ENCODE measurements at places on chromosomes 2 and 18. TPM values are rescaled to one million over a fixed set of nuclear protein-coding genes. Genes with fewer than 3 reads are reported as not detected.

GRB14 gene
- polyA plus RNA-seq, result 0.29 TPM

AMER3 gene
- not detected for polyA plus RNA-seq

- DNase-seq, result peak; percentile 36
Observed at GRCh38 chr2:127007652-127008051, 99.3 kb downstream of the BIN1 start.

DNA sequence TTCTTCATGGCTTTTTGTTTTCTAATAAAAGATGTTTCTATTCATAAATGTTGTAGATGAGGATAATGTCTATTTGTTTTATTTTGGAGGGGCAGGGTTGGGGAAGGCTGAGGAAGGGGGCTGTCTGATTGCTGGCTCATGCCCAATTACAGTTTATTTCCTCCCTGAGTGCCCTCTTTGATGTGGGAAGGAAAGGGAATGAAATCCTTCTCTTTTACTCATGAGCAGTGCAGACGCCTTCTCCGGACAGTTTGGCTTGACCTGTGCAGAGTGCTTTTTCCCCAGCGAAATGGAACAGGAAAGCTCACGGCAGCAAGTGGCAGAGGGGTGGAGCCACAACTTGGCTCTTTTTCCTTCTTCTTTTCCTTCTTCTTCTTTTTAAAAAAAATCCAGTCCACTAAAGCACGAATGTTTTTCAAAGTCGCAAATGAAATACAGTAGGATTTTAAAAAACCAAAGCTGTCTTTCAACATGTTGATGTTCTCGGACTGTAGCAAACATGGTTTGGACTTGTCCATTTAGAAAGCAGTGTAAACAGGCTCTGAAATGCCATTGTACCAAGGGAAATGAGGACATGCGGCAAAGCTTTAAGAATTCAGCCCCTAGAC is 34.5 kb downstream of the RAB31 start:
- no peak for DNase-seq

GRCh38 chr2:57562495-57562894 is 484.1 kb upstream of the VRK2 start:
- DNase-seq, result no peak

- no peak for DNase-seq
Observed at GRCh38 chr2:163878718-163879117, 142.9 kb upstream of the FIGN start.

NAT8 gene
- not detected for polyA plus RNA-seq

LRP1B gene
- 0.04 TPM for polyA plus RNA-seq

DNA sequence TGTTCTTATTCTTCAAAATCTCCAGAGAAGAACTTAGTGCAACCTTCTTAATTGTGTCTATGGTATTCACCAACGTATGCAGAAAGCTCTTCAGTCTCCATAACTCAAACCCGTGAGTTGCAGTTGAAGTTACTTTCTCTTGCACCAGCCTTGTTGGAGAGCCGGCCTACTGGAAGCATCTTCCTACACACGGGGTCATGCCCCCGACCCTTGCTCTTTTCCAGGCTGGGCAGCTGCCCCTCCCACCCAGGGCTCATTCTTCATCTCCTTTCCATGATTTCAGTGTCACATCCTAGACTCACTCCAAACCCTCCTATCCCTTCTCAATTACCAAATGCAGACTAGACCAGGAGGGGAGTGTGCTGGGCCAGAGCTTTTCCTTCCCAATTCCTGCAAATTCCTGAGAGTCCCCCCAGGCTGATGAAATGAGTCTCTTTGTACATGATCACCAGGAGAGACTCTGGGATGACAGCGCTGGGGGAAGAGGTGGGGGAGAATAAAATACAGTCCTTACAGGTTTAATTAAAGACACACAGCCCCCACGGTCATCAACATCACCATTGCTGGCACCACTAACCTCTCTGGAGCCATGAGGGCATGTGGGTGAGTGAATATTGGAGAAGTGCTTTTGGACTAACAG is 75.3 kb downstream of the COLEC12 start:
- no peak for DNase-seq

DNA sequence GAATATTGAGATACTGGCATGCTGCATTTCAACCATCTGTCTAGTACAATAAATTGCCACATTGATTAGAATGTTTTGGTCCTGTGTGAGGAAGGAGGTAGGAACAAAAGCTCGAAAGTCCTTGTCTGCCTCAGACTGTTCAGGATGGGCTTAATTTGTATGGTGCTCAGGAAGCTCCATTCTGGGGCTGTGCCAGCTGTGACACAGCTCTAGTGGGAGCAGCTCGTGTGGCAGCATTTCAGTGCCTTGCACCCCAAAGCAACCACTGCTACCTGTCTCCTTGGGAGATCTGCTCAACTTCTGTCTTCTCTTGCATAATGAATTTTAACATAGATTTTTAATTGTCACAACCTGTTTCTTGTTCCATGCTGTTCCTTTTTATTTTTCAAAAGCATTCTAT is 144.4 kb upstream of the THUMPD2 start:
- DNase-seq, result no peak

GRCh38 chr2:29398384-29399237 is 283.4 kb downstream of the CLIP4 start:
- DNase-seq, result no peak

DNA sequence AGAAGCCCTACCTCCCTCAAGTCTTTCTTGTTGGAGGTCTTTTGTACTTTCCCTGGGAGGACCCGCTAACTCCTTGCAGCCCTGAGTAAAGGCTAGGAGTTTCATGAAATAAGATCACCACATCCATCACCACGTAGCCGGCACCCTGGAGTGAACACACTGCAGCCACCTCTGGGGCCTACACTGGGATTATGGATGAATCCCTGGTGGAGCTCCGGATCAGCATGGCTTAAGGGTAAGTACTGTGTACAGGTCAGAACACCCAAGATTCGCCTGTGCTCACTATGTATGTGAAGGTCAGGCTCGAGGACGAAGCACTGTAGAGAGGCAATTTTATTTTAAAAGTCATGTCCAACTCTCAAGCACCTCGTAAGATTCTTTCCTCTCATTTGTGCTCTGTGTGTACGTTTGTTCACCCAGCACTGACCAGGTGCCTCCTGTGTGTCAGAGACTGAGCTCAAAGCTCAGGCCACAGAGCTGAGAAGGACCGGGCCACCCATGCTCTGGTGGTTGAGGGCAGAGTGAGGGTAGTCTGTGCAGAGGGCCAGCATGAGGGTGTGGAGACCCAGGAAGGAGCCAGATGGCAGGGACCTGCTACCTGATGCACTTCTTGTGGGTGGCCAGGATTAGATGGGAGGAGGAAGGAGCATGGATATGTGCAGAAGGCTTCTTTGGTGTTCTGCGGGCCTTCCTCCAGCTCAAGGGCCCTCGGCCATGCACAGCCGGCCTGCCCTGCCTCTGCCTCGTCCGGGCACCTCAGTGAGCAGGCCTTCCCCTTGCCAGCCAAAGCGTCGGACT is 66.7 kb upstream of the TFCP2L1 start:
- no peak for DNase-seq

PLCD4 gene
- polyA plus RNA-seq, result 1.0 TPM

- DNase-seq, result no peak
Observed at GRCh38 chr2:102294802-102295489, 16.4 kb upstream of the IL1RL1 start.

DNA sequence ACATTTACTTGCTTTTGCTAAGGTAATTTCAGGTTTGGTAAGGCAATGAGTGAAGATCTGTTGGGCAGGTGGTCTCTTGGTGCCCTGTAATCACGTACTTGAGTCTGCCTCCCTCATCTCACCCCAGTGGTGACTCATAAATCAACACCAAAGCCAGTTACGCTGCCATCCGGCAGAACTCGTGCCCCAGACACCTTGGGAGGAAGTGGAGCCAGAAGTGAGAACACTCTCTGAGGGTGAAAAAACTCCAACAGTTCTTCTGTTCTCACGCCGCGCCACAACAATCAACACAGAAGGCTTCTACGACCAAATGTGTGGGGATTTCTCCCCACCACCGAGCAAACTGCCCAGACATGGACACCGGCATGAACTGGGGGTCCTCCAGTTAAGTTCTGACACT is 206.2 kb downstream of the ARL4C start:
- no peak for DNase-seq

DNA sequence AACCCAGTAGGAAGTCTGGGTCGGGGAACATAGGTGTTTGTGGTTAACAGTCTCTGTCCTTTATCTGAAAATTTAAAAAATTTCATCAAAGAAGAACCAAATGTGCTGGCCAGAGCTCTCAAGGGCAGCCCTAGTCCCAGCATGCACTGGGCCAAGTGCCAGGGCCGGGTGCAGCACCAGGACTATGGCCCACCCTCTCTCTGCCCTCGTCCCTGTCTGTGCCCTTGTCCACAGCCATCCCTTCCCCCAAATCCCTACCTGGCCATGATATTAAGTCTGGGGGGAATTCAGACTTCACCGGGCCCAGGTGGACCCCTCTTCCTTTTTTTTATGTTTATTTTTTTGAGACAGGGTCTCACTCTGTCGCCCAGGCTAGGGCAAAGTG is 14.4 kb upstream of the ZFP36L2 start:
- no peak for DNase-seq

- DNase-seq, result no peak
Observed at GRCh38 chr2:137924019-137924418, 40.3 kb upstream of the HNMT start.

- no peak for DNase-seq
Observed at GRCh38 chr2:219086196-219086595, 25.5 kb upstream of the IHH start.

DNA sequence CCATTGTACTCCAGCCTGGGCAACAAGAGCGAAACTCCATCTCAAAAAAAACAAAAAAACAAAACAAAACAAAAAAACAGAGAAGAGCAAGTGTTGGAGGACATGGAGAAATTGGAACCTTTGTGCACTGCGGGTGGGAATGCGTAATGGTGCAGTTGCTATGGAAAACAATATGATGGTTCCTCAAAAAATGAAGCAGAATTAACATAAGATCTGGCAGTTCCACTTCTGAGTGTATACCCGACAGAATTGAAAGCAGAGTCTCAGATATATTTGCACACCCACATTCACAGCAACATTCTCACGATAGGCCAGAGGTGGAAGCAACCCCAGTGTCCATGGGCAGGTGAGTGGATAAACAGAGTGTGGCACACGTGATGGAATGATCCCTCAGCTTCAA is 11.0 kb upstream of the RALB start:
- no peak for DNase-seq

SCN7A gene
- not detected for polyA plus RNA-seq

GRCh38 chr2:16625759-16626158 is 39.9 kb downstream of the CYRIA start:
- DNase-seq, result no peak

DNA sequence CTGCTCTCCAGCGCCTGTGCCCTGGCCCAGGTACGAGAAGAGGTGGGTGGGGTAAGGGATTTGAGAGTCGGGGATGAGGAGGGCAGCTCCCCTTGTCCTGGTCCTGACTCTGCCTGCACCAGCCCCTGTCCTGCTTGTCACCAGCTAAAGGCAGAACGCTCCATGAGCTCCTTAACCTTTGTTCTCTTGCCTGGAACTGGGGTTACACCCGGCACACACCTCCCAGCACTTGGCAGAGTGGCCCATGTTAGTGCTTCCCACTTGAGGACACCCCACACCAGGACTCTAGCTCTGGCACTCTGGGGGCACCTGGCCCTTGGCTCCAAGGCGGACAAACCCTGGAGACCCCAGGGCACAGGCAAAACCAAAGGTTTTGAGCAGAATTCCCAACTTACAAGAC is 19.2 kb downstream of the ANO7 start:
- DNase-seq, result no peak

GRCh38 chr2:128812183-128812940 is 493.7 kb upstream of the HS6ST1 start:
- DNase-seq, result no peak

GRCh38 chr2:217168496-217168895 is 308.6 kb upstream of the TNP1 start:
- DNase-seq, result peak; percentile 33

INPP5D gene
- polyA plus RNA-seq, result 0.26 TPM

DNA sequence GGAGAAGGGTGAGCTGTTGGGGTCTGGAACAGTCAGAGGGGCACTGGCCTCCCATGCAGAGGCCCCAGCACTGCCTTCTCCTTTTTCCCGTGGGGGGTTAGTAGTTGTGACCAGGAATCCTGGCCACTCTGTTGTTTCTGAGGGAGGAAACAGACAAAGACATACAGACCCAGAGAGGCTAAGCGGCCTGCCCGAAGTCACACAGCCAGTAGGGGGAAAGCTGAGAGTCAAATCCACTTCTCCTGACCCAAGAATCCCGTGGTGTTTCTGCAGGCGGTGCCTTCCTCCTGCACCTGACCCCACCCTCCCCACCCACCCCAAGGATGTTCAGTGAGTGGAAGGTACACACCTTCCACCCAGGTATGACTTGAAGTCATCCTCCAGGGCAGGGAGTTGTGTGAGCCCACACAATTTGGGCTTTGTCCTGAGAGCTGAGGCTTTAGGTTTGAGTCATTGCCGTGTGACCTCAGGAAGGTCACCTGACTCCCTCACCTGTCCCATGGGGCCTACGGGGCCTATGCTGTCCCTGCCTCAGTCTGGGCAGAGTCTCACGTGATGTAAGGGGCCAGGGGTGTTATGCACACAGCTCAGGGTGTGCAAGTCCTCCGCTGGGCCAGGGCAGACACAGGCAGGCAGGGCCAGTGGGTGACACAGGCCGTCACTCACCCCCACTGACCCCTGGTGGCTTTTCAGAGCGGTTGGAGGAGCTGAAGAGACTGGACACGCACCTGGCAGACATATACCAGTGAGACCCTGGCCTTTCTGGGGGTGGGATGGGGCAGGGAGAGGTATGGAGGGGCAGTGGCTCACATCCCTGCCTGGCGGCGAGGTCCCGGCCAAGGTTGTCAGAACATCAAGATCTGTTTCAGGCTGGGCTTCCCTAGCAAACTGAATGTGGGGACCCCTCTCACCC is 5.0 kb downstream of the NT5DC4 start:
- DNase-seq, result no peak

DNA sequence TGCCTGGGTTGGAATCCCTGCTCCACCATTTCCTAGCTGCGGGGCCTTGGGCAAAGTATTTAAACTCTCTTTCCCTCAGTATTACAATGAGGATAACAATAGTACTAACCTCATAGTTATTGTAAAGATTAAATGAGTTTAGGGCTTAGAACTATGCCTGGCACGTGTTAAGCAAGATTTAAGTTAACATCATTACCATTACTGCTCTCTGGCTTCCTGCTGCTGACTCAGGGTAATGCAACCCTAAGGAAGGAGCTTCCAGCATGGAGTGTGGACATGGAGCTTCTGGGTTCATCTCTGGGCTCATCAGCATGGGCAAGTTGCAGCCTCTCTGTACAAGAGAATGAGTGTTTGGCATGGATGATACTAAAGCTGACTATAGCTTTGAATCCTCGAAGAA is 374.2 kb upstream of the MAP2 start:
- no peak for DNase-seq

TUBA4B gene
- polyA plus RNA-seq, result not detected

ALPP gene
- polyA plus RNA-seq, result not detected

GRCh38 chr2:11366326-11366741 is 21.9 kb upstream of the ROCK2 start:
- no peak for DNase-seq
